ENCODE measurements at places on chromosomes 6 and 20.

- DNase-seq, result peak; percentile 29
Observed at GRCh38 chr20:21074605-21075336, 31.4 kb downstream of the LINC00237 start.

DNA sequence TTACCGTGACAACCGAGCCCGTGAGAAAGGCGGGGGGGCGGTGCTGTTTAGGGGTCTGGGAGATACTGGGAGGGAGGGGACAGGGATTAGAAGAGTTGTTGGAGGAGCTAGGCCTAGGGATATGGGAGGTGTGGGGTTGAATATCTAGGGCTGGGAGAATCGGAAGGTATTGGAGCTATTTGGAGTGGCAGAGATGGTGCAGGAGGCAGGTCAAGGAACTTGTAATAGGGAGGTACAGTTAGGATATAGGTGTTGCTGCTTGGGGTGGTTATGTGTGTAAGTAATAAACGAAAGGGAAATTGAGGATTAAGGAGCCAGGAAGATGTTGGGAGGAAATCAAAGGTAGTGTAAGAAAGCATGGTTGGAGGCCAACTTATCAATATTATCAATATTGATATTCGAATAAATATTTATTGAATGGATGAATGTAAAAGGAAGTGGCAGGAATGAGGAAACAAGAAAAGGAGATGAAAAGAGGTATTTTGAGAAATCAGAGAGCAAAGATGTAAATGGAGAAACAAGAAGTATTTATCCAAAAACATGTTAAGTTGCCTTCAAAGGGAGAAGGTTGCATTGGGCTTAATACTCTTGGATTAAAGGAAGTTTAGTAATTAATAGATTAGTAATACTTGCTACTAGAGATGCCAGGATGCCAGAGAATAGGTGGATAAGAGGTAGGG lies 602 bp downstream of the PPP1R11 start:
- DNase-seq, result no peak

- no peak for DNase-seq
Observed at GRCh38 chr6:13832778-13833177, 18.4 kb upstream of the MCUR1 start.

DNA sequence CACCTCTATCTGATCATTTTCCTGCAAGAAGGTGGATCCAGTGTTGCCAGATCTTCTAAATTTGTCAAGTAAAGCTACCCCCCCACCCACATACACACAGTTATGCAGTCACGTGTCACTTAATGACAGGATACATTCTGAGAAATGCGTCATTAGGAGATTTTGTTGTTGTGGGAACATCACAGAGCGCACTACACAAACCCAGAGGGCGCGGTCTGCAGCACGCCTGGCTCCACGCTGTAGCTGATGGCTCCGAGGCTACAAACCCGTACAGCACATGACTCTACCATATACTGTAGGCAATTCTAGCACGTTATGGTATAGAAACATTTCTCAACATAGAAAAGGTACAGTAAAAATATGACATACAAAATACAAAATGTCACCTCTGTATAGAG lies 126.9 kb downstream of the SYCP2 start:
- DNase-seq, result no peak

GRCh38 chr6:155449450-155450239 lies 6.0 kb downstream of the NOX3 start:
- DNase-seq, result no peak

- no peak for DNase-seq
Observed at GRCh38 chr6:21383450-21384085, 210.0 kb upstream of the SOX4 start.

DNA sequence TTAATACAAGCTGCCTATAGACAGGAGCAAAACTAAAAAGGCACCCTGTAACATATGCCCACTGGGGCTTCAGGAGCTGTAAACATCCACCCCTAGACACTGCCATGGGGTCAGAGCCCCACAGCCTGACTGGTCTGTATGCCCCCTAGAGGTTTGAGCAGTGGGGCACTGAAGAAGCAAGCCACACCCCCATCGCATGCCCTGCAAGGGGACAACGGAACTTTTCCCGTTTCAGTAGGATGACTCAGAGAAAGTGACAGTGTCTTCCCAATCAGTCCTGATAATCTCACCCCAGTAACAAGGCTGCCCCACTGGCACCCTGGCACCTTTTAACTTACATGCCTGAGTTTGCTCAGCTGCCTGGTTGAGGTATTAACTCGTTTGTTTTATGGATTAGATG lies 35.9 kb downstream of the BEND3 start:
- DNase-seq, result no peak

DNA sequence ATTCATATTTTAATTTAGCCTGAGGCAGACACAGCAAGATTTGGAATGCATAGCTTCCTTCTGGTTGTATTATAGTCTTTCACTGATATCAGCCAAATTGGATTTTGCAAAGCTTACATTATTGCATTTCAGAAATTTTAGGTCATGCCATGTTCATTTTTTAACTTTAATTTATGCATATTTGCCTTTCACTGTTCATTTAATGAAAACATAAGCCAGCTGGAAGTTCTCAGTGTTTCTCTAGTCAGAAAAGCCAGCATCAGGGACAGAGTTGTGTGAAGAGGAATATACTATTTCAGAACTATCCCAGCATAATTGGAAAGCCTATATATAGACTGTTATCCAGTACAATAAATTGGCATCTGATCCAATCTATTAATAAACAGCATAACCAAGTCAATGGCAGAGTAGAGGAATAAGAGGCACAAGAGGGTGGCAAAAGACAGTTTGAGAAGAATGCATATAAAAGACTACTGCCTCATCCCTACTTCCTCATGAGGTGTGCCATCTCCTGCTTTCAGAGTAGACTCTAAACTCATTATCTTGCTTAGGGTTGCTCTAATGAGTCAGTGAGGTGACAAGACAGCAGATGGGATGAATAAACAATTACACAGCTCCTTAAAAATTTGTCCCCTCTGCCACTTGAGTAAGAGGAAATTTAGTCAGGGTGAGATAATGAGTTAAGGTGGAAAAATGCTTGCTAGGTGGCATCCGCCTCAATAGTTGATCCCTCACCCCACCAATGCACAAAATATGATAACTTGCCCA lies 159.8 kb upstream of the HCRTR2 start:
- DNase-seq, result no peak

DNA sequence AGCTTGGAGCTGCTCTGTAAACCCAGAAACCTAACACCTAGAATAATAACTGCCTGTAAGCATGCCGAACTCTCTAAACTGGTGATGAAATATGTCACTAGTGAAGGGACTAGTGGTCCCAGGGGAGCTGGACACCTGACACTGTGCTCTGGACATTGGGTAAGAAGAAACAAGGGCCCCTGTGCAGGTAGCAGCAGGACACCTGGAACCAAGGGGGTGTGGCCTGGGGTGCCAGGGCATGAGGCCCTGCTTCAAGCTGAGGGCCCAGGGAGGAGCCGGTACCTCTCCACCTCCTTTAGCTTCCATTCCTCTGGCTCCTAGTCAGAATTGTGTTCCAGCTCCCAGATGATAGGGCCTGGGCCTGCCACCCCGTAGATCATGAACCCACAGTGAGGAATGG lies 263.2 kb downstream of the OGFRL1 start:
- no peak for DNase-seq

- DNase-seq, result no peak
Observed at GRCh38 chr6:23690453-23691049, 435.5 kb upstream of the NRSN1 start.

DNA sequence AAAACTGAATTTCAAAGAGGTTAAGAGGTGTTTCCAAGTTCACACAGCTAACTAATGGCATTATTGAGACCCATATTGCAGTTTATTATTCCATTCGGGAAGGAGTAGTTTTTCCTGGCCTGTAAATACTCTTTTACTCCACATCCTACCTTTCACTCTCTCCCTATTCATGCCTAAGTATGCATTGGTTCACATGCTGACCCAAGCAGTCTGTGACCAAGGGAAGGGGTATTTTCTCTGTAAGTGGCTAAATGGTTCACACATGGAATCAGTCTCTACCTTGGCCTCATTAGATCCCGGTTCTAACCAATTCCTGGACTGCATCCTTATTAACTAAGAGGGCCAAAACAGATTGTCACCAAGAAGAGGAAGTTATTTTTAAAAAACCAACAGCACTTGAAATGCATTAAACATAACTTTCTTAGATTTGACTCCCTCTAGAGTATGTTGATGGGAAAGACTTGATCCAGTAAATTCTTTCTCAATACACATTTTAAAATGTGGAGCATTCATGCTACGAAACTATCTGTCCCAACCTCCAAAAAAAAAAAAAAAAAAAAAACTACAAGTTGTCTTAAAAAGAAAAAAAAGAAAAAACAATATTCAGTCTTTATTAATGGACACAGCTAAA lies 17.8 kb upstream of the RSPO3 start:
- DNase-seq, result no peak

DNA sequence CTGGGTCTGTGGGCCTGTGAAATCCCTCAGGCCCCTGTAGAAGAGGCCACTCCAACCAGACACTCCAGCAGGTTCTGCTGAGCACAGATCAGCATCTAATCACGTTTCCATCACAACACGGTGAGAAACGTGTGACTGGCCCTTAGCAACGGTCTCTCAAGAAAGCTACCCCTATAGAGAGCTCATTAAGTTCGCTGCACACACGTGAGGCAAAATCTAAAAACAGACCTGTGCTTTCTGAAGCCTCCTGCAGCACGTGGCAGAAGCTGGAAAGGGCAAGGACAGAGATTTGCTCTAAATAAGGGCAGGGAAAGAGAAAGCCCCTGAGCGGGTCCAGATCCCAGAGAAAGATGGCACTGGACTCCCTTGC lies 56.5 kb downstream of the GPR6 start:
- DNase-seq, result no peak

- DNase-seq, result no peak
Observed at GRCh38 chr20:53838311-53838868, 232.0 kb downstream of the BCAS1 start.

DNA sequence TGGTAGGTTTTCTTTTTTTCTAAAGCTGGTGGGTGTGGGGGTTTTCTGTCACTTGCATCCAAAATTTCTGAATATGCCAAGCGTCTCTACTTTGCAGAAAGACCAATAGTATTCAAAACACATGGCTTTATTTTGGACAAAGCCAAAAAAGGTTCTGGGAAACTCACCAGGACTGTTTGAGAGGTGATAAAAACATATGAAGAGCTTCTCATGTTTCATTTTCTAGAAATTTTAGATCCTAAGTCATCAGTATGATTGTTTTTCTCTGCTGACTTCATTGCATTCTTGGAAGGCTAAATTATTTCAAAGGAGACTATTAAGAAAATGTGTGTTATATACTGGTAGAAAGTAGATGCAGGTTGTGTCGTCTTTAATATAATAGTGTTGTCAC lies 51.3 kb downstream of the GCLC start:
- DNase-seq, result no peak

DNA sequence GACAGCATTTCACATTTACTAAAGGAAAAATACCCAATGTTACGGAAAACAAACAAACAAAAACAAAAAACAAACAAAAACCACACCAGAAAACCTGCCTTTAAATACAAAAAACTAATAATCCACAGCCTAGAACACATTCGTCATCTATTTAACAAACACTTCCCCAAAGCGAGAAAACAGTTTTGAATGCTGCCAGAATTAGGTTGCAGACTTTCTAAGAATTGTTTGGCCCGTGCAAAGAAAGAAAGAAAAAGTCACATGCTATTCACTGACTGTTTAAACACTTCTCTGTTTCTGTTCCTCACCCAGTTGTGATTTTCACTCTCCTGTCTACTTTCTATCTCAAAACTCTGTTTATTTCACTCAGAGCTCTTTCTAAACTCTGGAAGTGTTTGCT lies 52.5 kb downstream of the BCAS1 start:
- no peak for DNase-seq

- DNase-seq, result no peak
Observed at GRCh38 chr6:53517021-53517420, 27.9 kb downstream of the GCLC start.

DNA sequence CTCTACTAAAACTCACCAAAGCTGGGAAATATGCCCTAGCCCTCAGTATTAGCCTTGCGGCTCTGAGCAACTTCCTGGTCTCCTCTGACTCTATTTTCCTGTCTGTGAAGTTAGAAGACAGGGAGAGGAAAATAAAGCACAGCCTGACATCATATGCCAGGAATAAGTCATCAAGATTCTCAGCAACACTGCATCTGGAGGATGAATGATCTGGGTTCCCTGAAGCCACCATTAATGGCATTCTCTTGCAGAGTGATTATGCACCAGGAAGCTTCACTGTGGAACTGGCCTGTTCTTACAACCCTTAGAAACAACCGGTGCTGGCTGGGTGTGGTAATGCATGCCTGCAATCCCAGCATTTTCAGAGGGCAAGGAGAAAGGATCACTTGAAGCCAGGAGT lies 12.4 kb downstream of the ADGRF5 start:
- no peak for DNase-seq

DNA sequence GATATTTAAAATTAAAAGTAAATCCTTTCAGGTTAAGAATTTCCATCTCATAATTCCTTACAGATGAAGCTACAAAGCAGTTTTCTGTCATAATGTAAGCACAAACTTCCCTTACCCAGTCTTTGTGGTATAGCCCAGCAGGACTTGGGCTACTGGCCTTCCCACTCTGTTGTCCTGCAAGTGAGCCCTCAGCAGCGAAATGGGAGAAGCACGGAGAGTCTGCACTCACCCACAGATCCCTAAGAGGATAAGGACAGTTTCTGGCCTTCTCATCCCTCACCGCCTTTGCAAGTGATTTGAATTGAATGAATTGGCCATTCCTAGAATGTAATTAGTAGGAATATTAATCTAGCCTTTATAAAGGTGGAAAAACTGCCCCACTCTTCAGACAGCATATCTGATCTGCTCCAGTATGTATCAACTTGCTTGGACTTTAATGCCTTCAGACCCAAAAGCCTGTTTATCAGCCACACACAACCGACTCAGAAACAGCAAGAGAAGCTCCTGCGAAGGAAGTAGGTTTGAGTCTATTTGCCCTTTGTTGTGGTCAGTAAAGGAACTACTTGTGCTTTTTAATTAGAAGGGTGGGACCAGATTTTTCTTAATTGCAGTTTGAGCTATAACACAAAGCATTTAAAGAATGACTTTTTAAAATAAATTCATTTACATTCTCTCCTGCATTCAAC lies 29.9 kb upstream of the PRDM1 start:
- no peak for DNase-seq

GRCh38 chr6:107987805-107988204 lies 29.8 kb upstream of the SEC63 start:
- DNase-seq, result no peak

DNA sequence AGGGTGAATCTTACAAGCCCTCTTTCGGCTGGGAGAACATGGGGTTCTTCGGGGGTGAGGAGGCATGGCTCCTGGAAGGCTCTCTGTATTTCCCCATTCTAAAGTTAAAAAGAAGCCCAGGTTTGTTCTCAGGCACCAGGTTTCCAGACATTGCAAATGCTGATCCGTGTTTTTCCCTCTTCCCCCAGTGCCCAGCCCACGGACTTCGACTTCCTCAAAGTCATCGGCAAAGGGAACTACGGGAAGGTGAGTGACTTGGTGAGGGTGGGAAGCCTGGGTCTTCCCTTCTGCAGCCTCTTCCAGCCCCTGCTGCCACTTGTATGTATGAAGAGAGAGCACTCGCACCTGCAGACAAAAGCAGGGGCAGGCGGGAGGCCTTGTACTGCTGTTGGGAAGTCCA lies 8.7 kb downstream of the SGK2 start:
- no peak for DNase-seq

All from kidney epithelial cell (primary cell).